ENCODE measurements at places on chromosomes 7 and 10. TPM values are rescaled to one million over a fixed set of nuclear protein-coding genes. Genes with fewer than 3 reads are reported as not detected.
A peak's percentile ranks its signal among the peaks of the same experiment; 100 is the strongest.

- H3K27me3 ChIP-seq = no peaks in the 10 kb centered on the region
- H3K4me1 ChIP-seq = no peaks in the 10 kb centered on the region
- no peaks in the 10 kb centered on the region for H3K36me3 ChIP-seq
- no peak overlapping the region for H3K4me3 ChIP-seq
- no peak for DNase-seq
Measured at GRCh38 chr7:46775776-46776175, 806.1 kb downstream of the TNS3 start.

DNA sequence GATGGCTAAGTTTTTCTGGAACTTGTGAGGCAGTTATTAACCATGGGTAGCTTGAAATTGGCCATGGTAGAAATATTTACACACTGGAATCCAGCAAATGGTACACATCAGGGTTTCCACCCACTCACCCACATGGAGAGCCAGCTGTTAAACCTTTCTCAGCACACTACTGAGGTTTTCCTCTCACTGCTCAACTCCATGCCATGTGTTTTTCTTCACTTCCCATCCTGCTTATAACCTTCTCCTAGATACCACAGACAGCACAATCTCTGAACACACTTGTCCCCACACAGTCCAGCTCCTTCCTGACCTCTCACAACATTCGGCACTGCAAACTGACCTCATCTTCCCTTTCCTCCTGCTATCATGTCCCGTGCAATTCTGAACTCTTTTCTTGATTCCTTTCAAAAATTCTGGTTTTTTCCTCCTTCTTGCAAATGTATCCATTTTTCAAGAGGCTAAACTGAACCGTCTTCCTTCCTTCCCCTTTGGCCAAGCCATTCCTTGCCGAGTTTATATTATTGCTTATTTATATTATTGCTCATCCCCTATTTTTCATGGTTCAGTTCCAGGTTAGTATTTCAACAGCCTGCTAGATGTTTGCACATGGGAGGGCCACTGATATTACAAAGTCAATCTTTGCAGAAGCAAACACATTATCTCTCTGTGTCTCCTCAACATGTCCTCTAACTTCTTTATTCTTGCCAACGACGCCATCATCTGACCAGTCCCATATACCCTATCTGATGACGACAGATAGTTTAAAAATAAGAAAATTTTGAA lies 606.4 kb downstream of the SORCS1 start:
- H3K27ac ChIP-seq = no peak overlapping the region
- no peak overlapping the region for H3K4me3 ChIP-seq
- no peaks in the 10 kb centered on the region for H3K36me3 ChIP-seq

DNA sequence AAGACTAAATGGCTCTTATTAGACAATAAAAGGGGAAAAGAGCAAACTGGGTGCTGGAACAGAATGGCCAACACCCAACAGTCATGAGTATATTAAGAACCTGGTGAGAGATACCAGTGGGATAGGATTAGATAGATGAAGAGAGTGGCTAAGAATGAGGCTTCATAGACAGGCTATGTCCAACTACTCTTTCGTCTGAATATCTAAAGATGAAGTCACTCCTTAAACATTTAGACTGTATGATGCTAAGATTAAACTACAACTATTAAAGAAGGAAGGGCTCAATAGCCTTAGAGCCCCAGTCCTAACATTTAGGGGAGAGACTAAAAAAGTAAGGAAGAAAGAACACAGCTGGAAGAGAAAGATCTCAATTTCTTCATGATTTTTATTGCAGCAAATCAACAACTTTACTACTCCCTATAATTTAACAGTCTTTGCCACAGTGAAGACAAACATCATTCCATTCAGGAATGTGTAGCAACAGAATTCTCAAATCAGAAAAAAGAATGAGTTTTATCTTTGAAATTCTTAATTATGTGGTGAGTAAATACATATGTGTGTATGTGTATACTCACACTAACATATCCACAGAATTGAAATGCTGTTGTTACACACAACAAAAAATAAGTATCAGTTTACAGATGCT lies 45.6 kb downstream of the CACNA2D1 start:
- H3K4me1 ChIP-seq = no peaks in the 10 kb centered on the region
- H3K27ac ChIP-seq = no peak overlapping the region
- DNase-seq = no peak
- no peaks in the 10 kb centered on the region for H3K27me3 ChIP-seq

GRCh38 chr7:141617280-141617679 lies 66.1 kb downstream of the AGK start:
- DNase-seq = no peak
- no peak overlapping the region for H3K4me3 ChIP-seq
- H3K27me3 ChIP-seq = no peaks in the 10 kb centered on the region
- H3K4me1 ChIP-seq = no peaks in the 10 kb centered on the region
- H3K27ac ChIP-seq = no peak overlapping the region

GRCh38 chr10:54067361-54067760 lies 733.7 kb downstream of the PCDH15 start:
- H3K27me3 ChIP-seq = no peaks in the 10 kb centered on the region
- no peak for DNase-seq
- H3K36me3 ChIP-seq = no peaks in the 10 kb centered on the region
- no peak overlapping the region for H3K4me3 ChIP-seq
- H3K4me1 ChIP-seq = no peaks in the 10 kb centered on the region

DNA sequence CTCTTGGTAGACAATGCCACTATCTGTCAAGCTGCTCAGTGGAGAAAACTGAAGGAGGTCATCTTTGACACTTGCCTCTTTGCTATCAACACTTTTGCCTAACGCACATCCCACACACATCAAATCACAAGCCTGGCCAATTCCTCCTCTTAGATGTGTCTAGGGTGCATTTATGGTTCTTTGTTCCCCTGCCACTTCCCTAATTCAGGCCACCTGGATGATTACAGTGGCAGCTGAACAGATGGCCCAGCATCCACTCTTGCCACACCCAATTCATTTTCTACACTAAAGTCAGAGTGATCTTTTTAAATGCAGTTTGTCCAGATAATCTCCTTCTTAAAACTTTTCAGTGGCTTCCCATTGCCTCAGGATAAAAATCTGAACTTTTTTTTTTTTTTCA lies 58.6 kb downstream of the LAMB4 start:
- no peak overlapping the region for H3K27ac ChIP-seq
- no peaks in the 10 kb centered on the region for H3K27me3 ChIP-seq
- no peak for DNase-seq
- H3K4me3 ChIP-seq = no peak overlapping the region
- no peaks in the 10 kb centered on the region for H3K36me3 ChIP-seq

DNA sequence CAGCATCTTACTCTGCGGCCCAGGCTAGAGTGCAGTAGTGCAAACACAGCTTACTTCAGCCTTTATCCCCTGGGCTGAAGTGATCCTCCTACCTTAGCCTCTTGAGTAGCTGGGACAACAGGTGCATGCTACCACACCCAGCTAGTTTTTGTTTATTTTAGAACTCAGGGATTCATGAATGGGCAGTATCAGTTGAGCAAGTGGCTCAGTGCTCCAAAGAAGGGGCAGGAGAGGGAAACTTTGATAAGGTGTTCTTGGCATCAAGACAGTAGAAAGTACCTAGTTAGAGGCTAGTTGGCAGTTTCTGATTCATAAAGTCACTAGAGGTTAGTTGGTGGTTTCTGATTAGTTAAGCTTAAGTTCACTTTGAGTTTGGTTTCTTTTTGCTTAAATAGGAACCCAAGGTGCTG lies 18.4 kb downstream of the TRIM24 start:
- no peak overlapping the region for H3K27ac ChIP-seq
- DNase-seq = no peak
- H3K4me3 ChIP-seq = no peak overlapping the region
- H3K4me1 ChIP-seq = no peaks in the 10 kb centered on the region
- H3K27me3 ChIP-seq = no peaks in the 10 kb centered on the region

DNA sequence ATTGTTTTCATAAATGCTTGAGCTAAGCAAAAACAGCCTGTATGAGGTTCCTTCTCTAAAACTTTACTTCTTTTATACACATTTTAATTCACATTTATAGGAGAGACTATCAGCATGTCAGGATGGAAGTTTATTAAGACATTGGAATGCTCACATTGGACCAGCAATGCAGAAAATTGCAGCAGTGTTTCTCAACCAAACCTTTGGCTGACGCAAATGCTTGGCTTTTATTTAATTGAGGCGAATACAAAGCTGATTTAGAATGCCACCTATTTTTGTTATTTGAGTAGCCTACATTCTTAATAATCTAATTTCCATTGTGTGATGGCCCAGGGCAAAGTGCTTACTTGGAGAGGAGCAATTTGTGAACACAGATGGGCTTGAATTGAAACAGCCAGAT lies 283.2 kb downstream of the ARL4A start:
- no peaks in the 10 kb centered on the region for H3K36me3 ChIP-seq
- H3K27me3 ChIP-seq = no peaks in the 10 kb centered on the region
- H3K27ac ChIP-seq = no peak overlapping the region
- H3K4me3 ChIP-seq = no peak overlapping the region
- H3K4me1 ChIP-seq = no peaks in the 10 kb centered on the region

GRCh38 chr7:63077841-63078240 lies 920.8 kb upstream of the ZNF722 start:
- H3K36me3 ChIP-seq = no peaks in the 10 kb centered on the region
- H3K4me1 ChIP-seq = no peaks in the 10 kb centered on the region
- no peaks in the 10 kb centered on the region for H3K27me3 ChIP-seq
- DNase-seq = no peak
- no peak overlapping the region for H3K4me3 ChIP-seq
- H3K27ac ChIP-seq = no peak overlapping the region

- no peak for DNase-seq
- H3K36me3 ChIP-seq = no peaks in the 10 kb centered on the region
- H3K4me1 ChIP-seq = no peaks in the 10 kb centered on the region
- H3K4me3 ChIP-seq = no peak overlapping the region
- no peak overlapping the region for H3K27ac ChIP-seq
- H3K27me3 ChIP-seq = no peaks in the 10 kb centered on the region
Measured at GRCh38 chr10:12279281-12279680, 70.1 kb upstream of the CAMK1D start.

GRCh38 chr10:71911296-71911953 lies 52.8 kb upstream of the CHST3 start:
- no peaks in the 10 kb centered on the region for H3K4me1 ChIP-seq
- no peaks in the 10 kb centered on the region for H3K27me3 ChIP-seq
- no peaks in the 10 kb centered on the region for H3K36me3 ChIP-seq
- H3K4me3 ChIP-seq = no peak overlapping the region
- DNase-seq = no peak

DNA sequence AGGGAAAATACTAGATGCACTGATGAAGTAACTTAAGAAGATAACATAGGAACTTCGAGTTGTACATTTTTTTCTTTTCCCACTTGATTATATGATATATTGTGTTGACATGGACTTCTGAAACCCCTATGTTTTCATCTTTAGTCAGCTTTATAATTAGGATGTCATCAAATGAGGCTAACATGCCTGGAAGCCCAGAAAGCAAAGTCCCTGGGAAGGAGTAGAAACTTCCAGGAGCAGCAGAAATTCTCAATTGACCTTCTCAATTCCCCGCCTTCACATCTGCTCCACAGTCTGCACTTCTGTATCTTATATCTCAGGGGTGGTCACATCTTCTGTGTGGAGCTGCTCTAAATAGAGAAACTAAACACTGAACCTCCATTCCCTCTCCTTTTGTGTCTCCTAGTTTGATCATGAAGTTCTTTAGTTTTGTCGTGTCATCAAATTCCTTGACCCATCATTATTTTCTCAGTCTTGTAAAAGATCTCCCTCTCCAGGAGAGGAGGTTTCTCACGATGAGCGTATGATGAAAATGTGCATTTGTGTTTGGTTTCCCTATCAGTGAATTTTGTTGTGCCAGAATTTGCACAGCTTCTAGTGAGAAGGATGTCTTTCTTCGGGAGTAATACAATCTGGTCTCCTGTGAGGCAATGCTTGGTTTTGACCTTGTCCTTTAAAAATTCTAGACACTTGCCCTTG lies 303.3 kb downstream of the SUGCT start:
- peak; percentile 44 for DNase-seq
- no peak overlapping the region for H3K4me3 ChIP-seq
- peak overlapping the region; percentile 99 for H3K27ac ChIP-seq
- H3K36me3 ChIP-seq = no peaks in the 10 kb centered on the region
- no peaks in the 10 kb centered on the region for H3K27me3 ChIP-seq
- peaks cover 28% of the 10 kb centered on the region for H3K4me1 ChIP-seq

GRCh38 chr7:15906436-15906835 lies 220.0 kb upstream of the MEOX2 start:
- H3K4me1 ChIP-seq = no peaks in the 10 kb centered on the region
- no peaks in the 10 kb centered on the region for H3K27me3 ChIP-seq
- no peak overlapping the region for H3K4me3 ChIP-seq
- DNase-seq = no peak
- no peaks in the 10 kb centered on the region for H3K36me3 ChIP-seq

- H3K27ac ChIP-seq = no peak overlapping the region
- H3K4me3 ChIP-seq = no peak overlapping the region
- peaks cover 31% of the 10 kb centered on the region for H3K27me3 ChIP-seq
- H3K36me3 ChIP-seq = no peaks in the 10 kb centered on the region
- H3K4me1 ChIP-seq = peaks cover 4% of the 10 kb centered on the region
Measured at GRCh38 chr7:159145490-159145855, 806 bp upstream of the VIPR2 start.

- no peaks in the 10 kb centered on the region for H3K4me1 ChIP-seq
- H3K27ac ChIP-seq = no peak overlapping the region
- DNase-seq = no peak
- H3K4me3 ChIP-seq = no peak overlapping the region
- H3K36me3 ChIP-seq = no peaks in the 10 kb centered on the region
Measured at GRCh38 chr7:118169146-118169545, 14.8 kb upstream of the LSM8 start.

GRCh38 chr10:22437620-22438588 lies 92.6 kb downstream of the SPAG6 start:
- no peak for DNase-seq
- H3K27me3 ChIP-seq = no peaks in the 10 kb centered on the region
- H3K4me1 ChIP-seq = peaks cover 48% of the 10 kb centered on the region

DNA sequence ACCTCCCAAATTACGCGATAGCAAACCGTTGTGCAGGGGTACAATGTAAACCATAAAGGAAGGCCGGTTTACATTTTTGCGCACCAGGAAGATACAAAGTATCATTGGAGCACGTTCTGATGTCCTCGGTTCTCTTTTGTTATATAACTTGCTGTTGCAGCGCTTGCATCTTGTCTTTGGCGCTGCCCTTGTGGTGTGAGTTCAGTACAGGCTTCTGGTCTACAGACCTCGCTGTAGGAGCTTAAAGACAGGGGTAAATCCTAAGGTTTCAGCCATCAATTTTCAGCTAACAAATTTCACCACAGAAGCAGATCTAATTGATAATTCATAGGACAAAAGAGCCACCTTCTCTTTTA lies 1.5 kb upstream of the MKX start:
- no peaks in the 10 kb centered on the region for H3K36me3 ChIP-seq
- DNase-seq = no peak
- peaks cover 36% of the 10 kb centered on the region for H3K4me1 ChIP-seq
- H3K27me3 ChIP-seq = peaks cover 78% of the 10 kb centered on the region
- no peak overlapping the region for H3K4me3 ChIP-seq
- H3K27ac ChIP-seq = no peak overlapping the region

Gene CNTNAP2
- total RNA-seq = not detected

Gene COL17A1
- total RNA-seq = not detected

Gene MYL10
- not detected for total RNA-seq

Gene GDF10
- total RNA-seq = not detected

Gene NCF1
- total RNA-seq = not detected

Gene TFEC
- not detected for total RNA-seq

Gene CHST12
- total RNA-seq = 9.7 TPM

Gene OPALIN
- total RNA-seq = not detected

Measured in SJSA1 (cell line).